ENCODE measurements at places on chromosomes 3 and 15.

DNA sequence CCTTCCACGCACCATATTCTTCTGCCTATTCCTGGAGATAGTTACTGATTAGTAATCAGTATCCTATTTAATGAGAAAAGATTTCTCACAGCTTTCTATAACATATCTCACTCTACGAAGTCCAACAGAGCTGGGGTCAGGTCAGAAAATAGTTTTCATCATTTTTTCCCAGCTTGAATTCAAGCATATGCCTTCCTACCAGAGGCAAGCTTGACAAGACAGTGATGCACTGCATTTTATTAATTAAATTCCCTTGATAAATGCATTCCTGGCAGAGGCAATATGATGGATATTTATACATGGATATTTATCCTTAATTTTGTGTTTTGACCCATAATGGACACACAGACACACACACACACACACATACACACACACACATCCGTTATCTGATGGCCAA lies 961.4 kb downstream of the EPHA3 start:
- no peak for DNase-seq

GRCh38 chr3:43499256-43499655 lies 122.6 kb downstream of the ANO10 start:
- no peak for DNase-seq

DNA sequence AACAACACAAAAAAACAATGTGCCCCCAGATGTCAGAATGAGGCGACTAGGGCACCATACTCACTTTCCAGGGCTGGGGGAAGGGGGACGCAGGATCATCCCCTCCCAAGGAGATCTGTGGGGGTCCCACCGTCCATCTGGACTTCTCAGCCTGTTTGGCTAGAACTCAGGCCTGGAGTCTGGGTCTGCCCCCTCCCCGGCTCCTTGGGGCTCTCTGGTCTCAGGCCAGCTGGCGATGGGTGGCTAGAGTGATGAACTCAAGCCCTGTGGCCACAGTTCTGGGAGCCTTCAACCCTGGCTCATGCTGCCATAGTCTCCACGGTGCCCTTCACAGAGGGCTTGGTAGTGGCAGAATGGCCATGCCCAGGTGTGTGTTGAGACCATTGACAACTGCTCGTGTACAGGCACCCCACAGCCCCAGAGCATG lies 13.6 kb downstream of the ZBTB47 start:
- DNase-seq: no peak

- no peak for DNase-seq
Measured at GRCh38 chr15:44010089-44010488, 183.3 kb downstream of the WDR76 start.

- DNase-seq: no peak
Measured at GRCh38 chr3:61520966-61521628, 40.3 kb upstream of the PTPRG start.

- DNase-seq: no peak
Measured at GRCh38 chr3:13544293-13544831, 4.6 kb upstream of the FBLN2 start.

DNA sequence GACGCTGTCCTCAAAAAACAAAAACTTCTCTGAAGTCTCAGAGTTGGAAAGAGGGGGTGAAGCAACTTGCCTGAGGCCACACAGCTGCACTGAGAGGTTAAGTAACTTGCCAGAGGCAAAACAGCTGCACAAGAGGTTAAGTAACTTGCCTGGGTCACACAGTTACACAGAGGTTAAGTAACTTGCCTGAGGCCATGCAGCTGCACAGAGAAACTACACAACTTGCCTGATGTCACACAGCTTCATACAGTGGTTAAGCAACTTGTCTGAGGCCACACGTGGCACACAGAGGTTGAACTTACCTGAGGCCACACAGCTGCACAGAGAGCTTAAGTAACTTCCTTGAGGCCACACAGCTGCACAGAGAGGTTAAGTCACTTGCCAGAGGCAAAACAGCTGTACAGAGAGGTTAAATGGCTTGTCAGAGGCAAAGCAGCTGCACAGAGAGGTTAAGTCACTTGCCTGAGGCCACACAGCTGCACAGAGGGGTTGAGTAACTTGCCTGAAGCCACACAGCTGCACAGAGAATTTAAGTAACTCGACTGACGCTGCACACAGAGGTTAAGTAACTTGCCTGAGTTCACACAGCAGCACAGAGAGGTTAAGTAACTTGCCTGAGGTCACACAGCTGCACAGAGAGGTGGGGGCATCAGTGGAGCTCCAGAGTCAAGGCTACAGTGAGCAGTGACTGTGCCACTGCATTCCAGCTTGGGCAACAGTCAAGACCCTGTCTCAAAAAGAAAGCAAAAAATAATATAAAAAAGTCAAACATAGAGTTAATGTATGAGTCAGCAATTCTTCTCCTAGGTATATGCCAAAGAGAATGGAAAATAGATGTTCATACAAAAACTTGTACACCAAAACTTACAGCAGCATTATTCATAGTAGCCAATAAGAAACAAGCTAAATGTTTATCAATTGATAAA lies 12.0 kb upstream of the ACAD9 start:
- DNase-seq: no peak

GRCh38 chr3:163779396-163780344 lies 1298.6 kb downstream of the SI start:
- no peak for DNase-seq

- no peak for DNase-seq
Measured at GRCh38 chr3:184479426-184480126, 82.0 kb upstream of the EPHB3 start.

DNA sequence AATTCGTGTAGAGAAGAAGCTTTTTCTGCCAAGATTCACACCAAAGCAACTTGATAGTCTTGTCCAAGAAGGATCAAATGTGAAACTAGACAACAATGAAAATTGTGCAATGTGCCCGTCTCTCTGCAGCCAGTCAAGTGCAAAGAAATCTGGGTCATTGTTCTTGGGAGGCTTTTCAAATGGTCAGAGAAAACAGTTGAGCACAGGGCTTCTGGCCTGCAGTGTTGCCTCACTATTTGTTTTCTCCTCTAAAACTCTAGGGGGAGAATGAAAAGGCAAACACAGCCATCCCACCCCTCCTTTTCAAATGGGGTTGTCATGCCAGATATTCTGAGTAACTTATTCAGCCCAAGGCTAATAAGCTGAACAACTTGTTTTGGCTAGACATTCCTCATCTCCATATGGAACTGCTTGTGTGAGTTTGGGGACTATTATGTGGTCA lies 417.6 kb upstream of the CDIN1 start:
- no peak for DNase-seq

GRCh38 chr3:155204851-155205250 lies 88.6 kb downstream of the STRIT1 start:
- DNase-seq: no peak

DNA sequence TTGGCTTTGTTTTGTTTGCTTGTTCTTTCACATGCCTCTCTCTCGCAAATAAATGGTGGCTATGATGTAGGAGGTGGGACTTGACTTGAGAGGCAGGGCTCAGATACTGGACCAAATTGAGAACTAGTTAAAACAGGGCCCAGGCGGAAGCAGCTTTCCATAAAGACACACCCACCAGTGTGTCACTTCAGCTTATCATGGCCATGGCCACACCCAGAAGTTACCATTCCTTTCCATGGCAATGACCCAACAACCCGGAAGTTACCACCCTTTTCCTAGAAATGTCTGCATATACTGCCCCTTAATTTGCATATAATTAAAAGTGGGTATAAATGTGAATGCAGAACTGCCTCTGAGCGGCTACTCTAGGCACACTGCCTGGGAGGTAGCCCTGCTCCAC lies 62.6 kb upstream of the CNTN4 start:
- no peak for DNase-seq

DNA sequence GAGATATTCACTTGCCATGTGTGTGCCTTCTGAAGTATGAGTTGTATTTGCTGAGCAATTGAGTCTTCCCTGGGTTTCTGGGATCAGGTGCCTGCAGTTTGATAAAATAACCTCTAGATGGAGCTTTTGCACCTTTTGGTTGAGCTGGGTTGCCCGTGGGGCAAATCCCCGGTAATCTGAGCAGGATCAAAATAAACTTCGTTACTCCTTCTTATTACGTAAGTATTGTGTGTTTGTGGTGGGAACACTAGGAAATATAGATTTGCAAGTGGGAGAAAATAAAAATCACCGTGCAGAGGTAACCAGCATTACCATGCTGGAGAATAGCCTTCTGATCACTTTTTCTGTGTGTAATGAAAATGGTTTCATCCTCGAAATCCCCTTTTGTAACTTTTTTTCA lies 277.4 kb upstream of the NR2E3 start:
- no peak for DNase-seq

- DNase-seq: no peak
Measured at GRCh38 chr15:101288905-101289513, 6.0 kb downstream of the SNRPA1 start.

- DNase-seq: peak; percentile 36
Measured at GRCh38 chr15:85689729-85690128, 105.0 kb downstream of the KLHL25 start.

DNA sequence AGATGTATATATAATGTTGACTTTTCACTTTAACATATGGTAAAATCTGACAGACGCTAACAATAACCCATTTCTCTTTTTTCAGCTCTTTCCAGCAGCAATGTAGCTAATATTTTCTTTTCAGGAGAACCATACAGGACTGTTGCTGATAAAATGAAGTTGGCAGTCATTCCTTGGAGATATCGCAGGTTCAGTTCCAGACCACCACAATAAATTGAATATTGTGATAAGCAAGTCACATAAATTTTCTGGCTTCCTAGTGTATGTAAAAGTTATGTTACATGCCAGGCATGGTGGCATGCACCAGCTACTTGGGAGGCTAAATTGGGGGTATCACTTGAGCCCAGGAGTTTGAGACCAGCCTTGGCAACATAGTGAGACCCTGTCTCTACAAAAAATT lies 31.9 kb upstream of the TM4SF1 start:
- DNase-seq: no peak

DNA sequence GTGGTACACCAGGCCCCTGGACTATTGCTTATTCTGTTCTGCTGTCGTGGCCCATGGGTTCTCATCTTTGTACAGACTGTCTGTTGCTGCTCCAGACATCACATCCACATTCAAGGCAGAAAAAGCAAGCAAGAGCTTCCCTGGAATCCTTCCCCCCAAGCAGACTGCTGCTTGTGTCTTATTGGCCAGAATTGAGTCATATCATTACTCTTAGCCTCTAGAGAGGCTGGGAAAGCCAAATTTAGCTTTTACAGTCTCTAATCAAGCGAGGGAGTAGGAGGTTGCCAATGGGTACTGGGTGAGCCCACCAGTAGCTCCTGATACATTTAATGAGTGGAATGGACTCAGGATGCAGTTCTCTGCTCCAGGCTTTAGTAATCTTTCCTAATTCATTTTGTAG lies 39.4 kb downstream of the RAB6B start:
- DNase-seq: no peak

GRCh38 chr3:178672275-178672674 lies 136.0 kb downstream of the KCNMB2 start:
- no peak for DNase-seq

GRCh38 chr3:168123201-168124176 lies 27.8 kb upstream of the GOLIM4 start:
- DNase-seq: no peak

- no peak for DNase-seq
Measured at GRCh38 chr3:141255846-141256261, 24.2 kb downstream of the PXYLP1 start.

DNA sequence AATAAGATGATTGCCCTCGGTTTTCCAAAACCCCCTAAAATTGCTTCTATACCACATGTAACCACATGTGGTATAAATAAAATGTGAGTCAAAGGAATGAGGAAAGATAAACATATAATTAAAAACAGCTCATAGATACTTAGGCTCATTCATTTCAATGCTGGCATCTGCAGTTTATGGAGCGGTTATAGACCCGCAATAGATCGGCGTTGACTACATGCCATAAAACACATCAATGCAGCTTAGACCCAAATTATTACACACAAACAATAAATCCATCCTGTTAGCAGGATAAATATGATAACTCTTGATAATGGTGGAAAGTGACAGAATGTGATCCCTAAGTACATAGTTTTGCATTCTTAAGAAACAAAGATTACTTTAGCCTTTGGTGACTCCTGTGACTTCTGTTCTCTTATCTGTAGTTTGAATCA lies 143.7 kb downstream of the NR2F2 start:
- no peak for DNase-seq

DNA sequence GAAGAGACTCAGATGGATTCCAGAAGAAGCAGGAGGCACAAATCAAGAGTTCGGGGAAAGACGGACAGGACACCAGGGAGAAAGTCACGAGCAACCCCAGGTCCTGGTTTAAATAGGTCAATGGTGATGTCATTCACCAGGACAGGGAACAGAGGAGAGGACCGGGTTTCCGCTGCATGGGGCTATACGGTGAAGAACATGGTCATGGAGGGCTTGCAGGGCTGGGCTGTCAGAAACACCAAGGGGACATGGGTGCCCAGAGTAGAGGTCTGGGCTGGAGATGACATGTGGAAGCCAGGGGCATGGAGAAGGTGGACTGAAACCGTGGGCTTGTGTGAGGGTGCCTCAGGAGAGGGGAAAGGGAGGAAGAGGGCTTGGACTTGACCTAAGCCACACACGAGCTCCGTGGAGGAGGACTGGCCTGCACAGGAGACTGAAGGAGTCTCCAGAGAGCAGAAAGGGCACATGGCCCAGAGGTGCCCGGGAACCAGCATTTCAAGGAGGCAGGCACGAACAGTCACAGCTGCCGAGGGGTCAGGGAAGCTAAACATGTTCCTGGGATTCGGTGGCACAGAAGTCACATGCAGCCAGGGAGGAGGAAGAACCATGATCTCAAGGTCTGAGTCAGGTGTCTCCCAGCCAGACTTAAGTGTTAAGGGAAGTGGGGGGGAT lies 54.2 kb upstream of the RPL32 start:
- no peak for DNase-seq

DNA sequence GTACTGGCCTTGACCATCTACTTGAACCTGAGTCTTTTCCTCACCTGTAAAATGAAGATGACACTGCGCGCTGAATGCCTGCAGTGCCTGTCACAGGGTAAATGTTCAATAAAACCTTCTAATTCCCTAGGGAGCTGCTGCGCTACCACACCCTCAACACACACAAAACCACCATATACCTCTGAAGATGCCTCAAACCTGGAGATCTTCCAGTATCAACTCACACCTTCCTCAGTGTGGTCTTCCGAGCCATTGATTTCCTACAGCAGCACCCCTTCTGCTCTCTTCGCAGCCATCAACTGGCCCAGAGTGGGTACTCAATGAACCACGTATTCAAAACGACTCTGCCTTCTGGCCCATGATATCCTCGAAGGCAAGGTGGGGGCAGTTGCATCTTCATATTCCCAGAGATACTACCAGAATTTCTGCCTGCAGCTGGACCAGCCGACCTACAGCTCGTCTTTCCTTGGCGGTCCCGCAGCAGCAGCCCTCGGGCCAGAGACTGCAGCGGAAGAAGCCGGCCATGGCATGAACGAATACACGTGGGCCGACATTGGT lies 695 bp downstream of the RPL32 start:
- no peak for DNase-seq

DNA sequence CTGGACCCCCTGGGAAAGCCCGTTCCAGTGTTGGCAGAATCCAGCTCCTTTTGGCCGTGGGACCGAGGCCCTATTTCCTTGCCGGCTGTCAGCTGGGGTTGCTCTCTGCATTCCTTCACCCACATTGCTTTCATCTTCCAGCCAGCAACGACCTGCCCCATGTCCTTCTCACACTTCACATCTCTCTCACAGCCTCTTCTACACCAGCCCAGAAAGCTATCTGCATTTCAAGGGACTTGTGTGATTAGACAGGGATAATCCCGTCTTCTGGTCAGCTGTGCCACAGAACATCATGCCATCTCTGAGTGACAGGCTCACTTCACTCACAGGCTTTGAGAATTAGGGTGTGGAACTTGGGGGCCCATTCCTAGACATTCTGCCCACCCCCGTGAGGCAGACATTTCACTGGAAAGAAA lies 16.4 kb downstream of the EFCC1 start:
- DNase-seq: no peak

- no peak for DNase-seq
Measured at GRCh38 chr3:13072600-13073325, 466 bp downstream of the IQSEC1 start.

Data from brain pericyte (primary cell).